ENCODE measurements at places on chromosomes 4 and X.

DNA sequence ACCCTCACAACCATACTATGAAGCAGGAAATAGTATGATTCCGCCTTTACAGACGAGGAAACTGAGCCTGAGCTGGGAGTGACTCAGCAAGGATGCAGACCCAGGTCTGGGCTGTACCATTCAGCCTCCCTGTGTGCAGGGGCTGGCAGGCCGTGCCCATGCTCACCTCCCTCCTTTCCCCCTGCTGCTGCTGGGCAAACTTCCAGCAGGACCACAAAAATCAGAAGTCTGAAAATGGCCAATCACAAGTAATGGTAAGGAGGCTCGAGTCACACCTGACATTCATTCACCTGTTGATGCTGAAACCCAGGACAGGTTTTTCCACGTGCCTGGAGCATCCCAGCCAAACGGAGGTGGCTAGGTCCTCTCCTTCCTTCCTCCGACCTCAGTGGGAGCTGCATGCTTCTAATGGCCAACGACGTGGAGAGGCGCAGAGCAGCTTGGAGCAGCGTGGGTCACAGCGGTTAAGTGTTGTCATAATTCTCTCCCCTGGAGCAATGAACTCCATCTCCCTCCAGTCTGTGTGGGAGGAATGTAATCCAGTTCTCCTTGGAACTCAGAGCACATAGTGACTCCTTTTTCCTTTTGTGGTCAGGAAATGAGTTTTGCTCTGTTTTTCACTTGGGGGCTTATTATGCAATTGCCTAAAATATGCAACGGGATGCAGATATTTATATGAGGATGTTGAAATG is 371.7 kb downstream of the BCOR start:
- ATAC-seq = no peak

GRCh38 chrX:69605521-69605920 is 10.4 kb upstream of the EDA start:
- no peak for ATAC-seq

DNA sequence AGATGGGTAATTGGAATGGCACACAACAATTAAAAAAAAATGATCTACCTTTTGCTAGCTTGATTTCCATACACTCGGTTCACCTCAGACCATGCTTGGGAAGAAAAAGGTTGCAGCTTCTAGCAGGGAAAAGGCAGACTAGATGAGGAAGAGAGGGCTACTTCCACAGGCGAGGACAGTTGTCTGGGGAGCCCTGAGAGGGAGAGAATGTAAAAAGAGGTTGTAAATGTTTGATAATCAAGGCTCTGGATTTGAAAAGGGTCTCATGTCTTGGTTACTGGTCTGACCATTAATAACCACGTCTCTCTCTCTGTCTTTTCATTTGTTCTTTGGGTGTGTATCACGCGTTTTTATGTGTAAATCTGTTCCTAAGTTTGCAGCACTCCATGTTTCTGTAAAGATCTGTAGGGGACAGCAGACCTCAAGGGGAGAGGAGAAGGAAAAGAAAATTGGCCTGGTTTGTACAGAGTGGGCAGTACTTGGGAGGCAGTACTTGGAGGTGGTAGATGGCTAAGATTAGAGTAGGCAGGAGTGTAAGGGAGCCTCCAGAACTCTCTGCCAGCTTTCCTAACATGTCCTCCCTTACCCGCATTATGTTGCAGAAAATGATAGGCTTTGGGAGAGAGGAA is 750 bp downstream of the ARMCX5 start:
- peak; percentile 71 for ATAC-seq

GRCh38 chrX:96449896-96450295 is 234.7 kb upstream of the DIAPH2 start:
- no peak for ATAC-seq

DNA sequence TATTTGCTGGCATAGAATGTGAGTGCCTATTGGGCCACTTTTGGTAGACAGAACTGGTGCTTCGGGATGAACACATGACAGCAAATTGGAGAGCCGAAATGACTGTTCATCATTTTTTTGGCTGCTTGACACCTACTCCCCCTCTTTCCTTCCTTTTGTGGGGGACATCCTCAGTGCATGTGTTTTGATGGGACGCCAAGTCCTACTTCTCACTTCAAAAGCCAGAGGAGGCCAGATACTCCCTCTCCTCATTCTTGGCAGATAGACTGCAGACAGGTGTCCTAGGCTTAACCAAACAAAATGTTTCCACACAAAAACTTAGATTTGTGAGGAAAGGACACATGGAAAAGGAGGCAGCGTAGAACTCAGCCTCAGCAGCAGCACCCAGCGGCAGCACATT is 62.4 kb downstream of the DCHS2 start:
- ATAC-seq = no peak

GRCh38 chr4:99853190-99853589 is 36.6 kb downstream of the DAPP1 start:
- ATAC-seq = peak; percentile 64

- no peak for ATAC-seq
These were observed 56.7 kb upstream of the COL25A1 start for GRCh38 chr4:109359040-109359646.

- ATAC-seq = no peak
These were observed 126.5 kb downstream of the LRBA start for GRCh38 chr4:150888625-150889024.
